ENCODE measurements at places on chromosomes 5 and 9.

DNA sequence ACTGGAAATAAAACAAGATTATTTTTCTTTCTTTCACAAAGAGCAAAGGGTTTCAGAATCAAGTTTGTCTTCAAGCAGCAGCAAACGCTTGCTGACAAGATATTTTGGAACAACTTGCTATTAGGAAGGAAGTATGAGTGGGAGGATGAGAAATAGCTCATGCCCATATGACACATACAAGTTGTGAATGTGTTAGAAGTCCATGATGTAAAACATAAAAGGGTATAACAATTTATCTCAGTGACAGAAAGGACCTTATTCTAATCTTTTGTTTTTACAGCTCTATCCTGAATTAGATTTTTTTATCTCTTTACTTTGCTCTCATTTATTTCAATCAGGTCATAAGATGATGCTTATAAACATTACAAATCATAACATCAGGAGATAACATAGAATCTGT is 516.6 kb upstream of the MEF2C start:
- DNase-seq, result no peak

GRCh38 chr5:81728301-81728700 is 22.6 kb downstream of the SSBP2 start:
- no peak for DNase-seq

- no peak for DNase-seq
Measured at GRCh38 chr5:38692346-38692745, 135.9 kb upstream of the LIFR start.

GRCh38 chr5:34586117-34586885 is 69.8 kb upstream of the RAI14 start:
- DNase-seq, result no peak

GRCh38 chr5:177327539-177328522 is 16.1 kb upstream of the MXD3 start:
- DNase-seq, result no peak
